ENCODE measurements at places on chromosomes 1 and 21. TPM values are rescaled to one million over a fixed set of nuclear protein-coding genes. Genes with fewer than 3 reads are reported as not detected.

Gene MEX3A
- total RNA-seq = 0.56 TPM

Gene KRTAP19-1
- total RNA-seq = not detected

Gene EYA3
- 33.4 TPM for total RNA-seq

Gene IGSF9
- not detected for total RNA-seq

Gene SELL
- total RNA-seq = 85.1 TPM

Gene ERICH3
- 0.05 TPM for total RNA-seq

Gene GJA8
- not detected for total RNA-seq

Gene OR2G6
- total RNA-seq = not detected

Gene KCNJ9
- total RNA-seq = not detected

All from activated CD8-positive, alpha-beta memory T cell treated with anti-CD3 and anti-CD28 coated beads, Interleukin-2, amount 10 ng/mL, durations not matched to agents 7 days and 5 days (primary cell).